ENCODE measurements at places on chromosomes 11 and 22.

GRCh38 chr22:38401336-38402084 lies 53.5 kb downstream of the KCNJ4 start:
- no peak for DNase-seq

GRCh38 chr11:79390923-79391322 lies 49.9 kb downstream of the TENM4 start:
- DNase-seq, result no peak

DNA sequence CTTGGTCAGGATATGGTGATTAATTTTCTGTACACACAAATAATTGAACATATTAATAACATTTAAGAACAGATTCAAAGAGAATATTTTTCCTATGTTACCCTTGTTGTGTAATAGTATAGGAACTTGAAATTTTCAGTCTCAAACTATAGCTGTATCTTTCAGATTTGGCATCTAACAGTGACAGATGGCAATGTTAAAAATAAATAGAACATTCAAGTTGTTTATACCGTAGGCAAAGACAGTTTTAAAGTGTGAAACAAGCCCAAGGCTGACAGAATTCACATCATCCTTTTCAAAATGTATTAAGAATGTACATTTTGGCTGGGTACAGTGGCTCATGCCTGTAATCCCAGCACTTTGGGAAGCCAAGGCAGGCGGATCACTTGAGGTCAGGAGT lies 92.6 kb upstream of the TP53AIP1 start:
- no peak for DNase-seq

DNA sequence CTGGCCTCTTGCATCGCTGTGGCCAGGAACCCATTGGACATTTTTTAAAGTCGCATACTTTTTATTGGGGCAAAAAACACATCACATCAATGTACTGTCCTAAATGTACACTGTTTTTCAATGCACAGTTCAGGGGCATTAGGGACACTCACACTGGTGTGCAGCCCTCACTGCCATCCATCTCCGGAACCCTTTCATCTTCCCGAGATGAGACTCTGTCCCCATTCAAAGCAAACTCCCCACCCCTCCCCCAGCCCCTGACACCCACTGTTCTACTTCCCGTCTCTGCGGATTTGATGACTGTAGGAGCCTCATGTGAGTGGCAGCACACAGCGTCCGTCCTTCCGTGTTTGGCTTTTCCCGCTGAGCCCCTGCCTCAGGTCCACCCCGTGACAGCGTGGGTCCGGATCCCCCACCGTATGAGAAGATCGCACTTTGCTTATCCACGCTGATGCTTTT lies 41.8 kb upstream of the TH start:
- DNase-seq, result no peak

- no peak for DNase-seq
Measured at GRCh38 chr11:110463153-110463552, 33.4 kb downstream of the FDX1 start.

Measured in HAP-1 (cell line).